ENCODE measurements at places on chromosomes 16 and 17. TPM values are rescaled to one million over a fixed set of nuclear protein-coding genes. Genes with fewer than 3 reads are reported as not detected.

- H3K4me1 ChIP-seq = no peaks in the 10 kb centered on the region
- H3K4me3 ChIP-seq = no peak overlapping the region
- peaks cover 9% of the 10 kb centered on the region for H3K27me3 ChIP-seq
- no peaks in the 10 kb centered on the region for H3K36me3 ChIP-seq
- no peak for DNase-seq
- H3K27ac ChIP-seq = no peak overlapping the region
Measured at GRCh38 chr16:84438971-84439696, 65.3 kb downstream of the MEAK7 start.

- no peak overlapping the region for H3K4me3 ChIP-seq
- H3K27ac ChIP-seq = no peak overlapping the region
- peaks cover 13% of the 10 kb centered on the region for H3K36me3 ChIP-seq
- H3K27me3 ChIP-seq = no peaks in the 10 kb centered on the region
- H3K4me1 ChIP-seq = peaks cover 65% of the 10 kb centered on the region
Measured at GRCh38 chr16:17466876-17467275, 3.9 kb downstream of the XYLT1 start.

DNA sequence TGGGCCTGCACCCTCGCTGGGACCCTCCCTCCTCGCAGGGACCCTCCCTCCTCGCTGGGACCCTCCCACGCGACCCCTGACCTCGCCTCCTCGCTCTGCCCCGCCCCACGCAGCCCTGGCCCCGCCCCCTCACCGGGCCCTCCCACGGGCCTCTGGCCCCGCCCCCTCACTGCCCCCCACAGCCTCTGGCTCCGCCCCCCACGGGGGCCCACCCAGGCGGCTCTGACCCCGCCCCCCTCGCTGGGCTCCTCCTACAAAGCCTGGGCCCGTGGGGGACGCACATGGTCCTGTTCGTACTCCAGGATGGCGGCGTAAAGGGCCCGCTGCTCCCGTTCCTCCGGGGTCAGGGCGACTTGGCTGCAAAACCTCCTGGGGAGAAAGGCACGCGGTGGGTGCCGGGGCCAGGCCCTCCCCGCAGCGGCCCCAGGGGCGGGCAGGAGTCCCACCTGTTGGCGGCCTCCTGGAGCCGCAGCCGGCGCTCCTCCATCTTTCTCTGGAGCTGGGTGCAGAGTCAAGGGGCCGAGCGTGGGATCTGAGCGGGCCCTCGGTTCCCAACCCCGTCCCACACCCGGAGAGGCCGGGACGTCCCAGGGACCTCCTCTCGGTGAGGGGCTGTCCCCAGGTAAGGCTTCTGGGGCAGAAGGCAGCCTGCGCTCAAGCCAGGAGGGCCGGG lies 9.0 kb downstream of the VPS9D1 start:
- peak overlapping the region; percentile 38 for H3K4me3 ChIP-seq
- no peak overlapping the region for H3K27ac ChIP-seq
- H3K4me1 ChIP-seq = no peaks in the 10 kb centered on the region
- H3K27me3 ChIP-seq = no peaks in the 10 kb centered on the region

- DNase-seq = no peak
- no peak overlapping the region for H3K27ac ChIP-seq
- no peaks in the 10 kb centered on the region for H3K36me3 ChIP-seq
- H3K4me1 ChIP-seq = no peaks in the 10 kb centered on the region
Measured at GRCh38 chr17:16909472-16910246, 62.3 kb downstream of the TNFRSF13B start.

Gene CTRB1
- total RNA-seq = not detected

- no peak overlapping the region for H3K4me3 ChIP-seq
- H3K27ac ChIP-seq = no peak overlapping the region
- H3K36me3 ChIP-seq = no peaks in the 10 kb centered on the region
- DNase-seq = no peak
- no peaks in the 10 kb centered on the region for H3K27me3 ChIP-seq
Measured at GRCh38 chr17:55763856-55764255, 13.0 kb downstream of the PCTP start.

Gene CCDC78
- 3.1 TPM for total RNA-seq

GRCh38 chr16:83674931-83675535 lies 132.7 kb upstream of the HSBP1 start:
- H3K4me3 ChIP-seq = no peak overlapping the region
- H3K27me3 ChIP-seq = peaks cover 7% of the 10 kb centered on the region
- no peaks in the 10 kb centered on the region for H3K4me1 ChIP-seq
- no peak for DNase-seq
- no peak overlapping the region for H3K27ac ChIP-seq

DNA sequence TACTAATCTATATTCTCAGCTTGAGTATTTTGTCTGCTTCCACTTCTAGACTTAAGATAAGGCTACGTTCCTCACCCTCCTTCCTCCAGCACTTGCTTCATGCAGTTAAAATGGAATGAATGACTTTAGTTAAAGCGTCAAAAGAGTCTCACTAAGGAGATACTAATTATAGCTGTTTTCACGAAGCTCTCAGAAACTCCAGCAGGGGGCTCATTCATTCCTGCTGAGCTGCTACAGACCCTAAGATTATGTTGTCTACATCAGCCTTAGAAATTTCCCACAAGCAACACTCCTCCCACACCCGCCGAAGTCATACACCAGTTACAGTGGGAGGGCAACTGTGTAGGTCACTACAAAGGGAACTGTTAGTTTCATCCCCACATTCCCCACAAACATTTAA lies 57.0 kb upstream of the KIFC3 start:
- H3K27me3 ChIP-seq = no peaks in the 10 kb centered on the region
- DNase-seq = no peak
- no peak overlapping the region for H3K4me3 ChIP-seq
- no peak overlapping the region for H3K27ac ChIP-seq

- peak overlapping the region; percentile 7 for H3K4me3 ChIP-seq
- no peaks in the 10 kb centered on the region for H3K27me3 ChIP-seq
- DNase-seq = no peak
Measured at GRCh38 chr17:46044989-46045388, 45.9 kb downstream of the STH start.

DNA sequence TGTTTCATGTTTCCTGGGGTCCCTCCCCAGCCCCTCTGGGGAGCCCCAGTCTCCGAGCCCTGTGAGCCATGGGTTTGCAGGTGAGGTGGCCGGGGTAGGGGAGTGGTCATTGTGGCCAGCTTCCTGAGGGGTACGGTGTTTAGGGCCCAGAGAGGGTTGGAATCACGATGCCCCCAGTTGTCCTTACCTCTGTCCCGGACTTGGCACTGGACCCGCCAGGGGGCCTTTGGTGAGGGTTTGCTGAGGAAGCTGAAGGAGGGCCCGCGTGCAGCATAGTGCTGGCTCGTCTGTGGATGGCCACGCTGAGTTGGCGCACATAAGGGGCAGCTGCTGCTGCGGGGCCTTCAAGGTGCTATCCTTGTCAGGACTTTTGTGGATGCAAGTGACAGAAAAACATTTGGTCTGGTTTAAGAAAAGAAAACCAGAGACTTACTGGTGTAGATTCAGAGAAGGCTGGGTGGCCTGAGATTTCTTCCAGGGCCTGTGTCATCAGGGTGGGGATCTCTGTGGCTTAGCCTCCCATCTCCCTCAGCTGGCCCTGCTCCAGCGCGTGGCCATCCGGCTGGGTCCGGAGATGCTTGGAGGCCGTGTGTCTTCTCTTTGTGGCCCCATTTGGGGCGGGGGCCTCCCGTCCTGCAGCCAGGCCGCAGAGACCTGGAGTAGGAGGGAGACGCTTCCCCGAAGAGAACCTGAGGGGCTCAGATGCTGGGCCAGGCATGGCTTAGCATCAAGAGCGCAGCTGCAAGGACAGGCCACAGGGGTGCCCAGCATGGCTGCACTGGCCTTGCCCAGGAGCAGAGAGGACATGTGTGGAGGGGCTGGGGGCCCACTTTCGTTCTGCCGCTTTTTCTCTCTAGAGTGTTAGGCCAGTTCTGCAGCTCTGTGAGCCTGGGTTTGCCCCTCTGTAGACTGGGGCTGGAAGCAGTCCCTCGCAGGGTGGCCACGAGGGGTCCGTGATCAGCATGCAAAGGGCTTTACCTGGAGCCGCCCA lies 33.7 kb upstream of the NUDT16L1 start:
- no peak overlapping the region for H3K4me3 ChIP-seq
- peaks cover 31% of the 10 kb centered on the region for H3K4me1 ChIP-seq
- no peaks in the 10 kb centered on the region for H3K27me3 ChIP-seq
- H3K27ac ChIP-seq = no peak overlapping the region

DNA sequence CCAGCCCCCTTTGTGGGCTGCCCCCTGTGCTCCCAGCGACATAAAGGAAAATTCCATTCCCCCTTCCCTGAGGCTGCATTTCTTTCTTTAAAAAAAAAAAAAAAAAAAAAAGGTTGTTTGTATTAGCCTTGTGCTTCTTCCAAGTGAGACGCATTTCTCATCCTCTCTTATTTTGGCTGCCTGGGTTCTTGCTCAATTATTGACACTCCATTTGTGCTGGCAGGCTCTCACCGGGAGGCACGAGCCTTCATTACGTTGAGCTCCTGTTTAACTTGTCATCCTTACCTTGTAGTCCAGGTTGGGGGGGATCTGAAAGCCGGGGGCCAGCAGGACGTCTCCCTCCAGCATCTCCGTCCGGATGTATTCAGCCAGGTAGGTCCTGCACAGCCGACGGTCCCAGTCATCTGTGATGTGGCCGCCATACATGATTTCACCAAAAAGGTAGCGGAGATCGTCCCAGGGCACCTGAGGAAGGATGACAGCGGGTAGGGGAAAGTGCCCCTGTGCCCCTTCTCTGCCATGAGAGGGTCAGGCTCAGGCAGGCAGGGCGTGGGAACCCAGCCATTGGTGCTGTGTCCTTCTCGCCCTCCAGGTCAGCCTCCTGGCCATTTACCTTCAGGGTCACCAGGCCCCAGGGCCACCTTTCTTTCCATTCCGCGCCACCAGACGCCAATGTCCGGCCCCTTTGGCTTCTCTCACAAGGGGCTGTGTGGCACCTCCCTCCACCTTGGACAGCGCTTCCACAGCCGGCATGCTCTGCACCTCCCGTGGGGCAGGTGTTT lies 50.6 kb downstream of the PGS1 start:
- no peak overlapping the region for H3K27ac ChIP-seq
- no peak overlapping the region for H3K4me3 ChIP-seq
- no peaks in the 10 kb centered on the region for H3K4me1 ChIP-seq
- H3K36me3 ChIP-seq = no peaks in the 10 kb centered on the region
- no peaks in the 10 kb centered on the region for H3K27me3 ChIP-seq

DNA sequence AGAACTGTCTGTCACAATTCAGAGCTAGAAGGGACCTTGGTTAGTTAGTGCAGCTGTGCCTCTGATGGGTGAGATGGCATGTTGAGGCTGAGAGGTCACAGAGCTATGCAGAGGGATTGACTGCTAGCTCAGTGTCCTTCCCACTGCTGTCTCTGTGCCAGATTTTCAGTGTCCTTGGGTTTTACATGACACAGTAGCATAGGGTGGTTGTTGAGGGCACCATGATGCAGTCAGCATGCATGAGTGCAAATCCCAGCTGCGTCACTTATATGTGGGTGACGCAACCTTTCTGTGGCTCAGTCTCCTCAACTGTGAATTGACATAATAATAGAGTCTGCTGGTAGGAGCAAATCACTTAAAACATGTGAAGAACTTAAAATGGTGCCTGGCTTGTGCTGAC lies 2.7 kb downstream of the MT1A start:
- peaks cover 37% of the 10 kb centered on the region for H3K4me1 ChIP-seq
- H3K36me3 ChIP-seq = no peaks in the 10 kb centered on the region
- H3K4me3 ChIP-seq = no peak overlapping the region
- H3K27ac ChIP-seq = no peak overlapping the region

GRCh38 chr17:49889500-49889899 lies 41.6 kb upstream of the TAC4 start:
- no peaks in the 10 kb centered on the region for H3K36me3 ChIP-seq
- no peaks in the 10 kb centered on the region for H3K4me1 ChIP-seq
- no peak for DNase-seq
- H3K27ac ChIP-seq = no peak overlapping the region

GRCh38 chr17:1179818-1180742 lies at the start of gene ABR:
TSS of gene ABR (minus strand) at chr17:1179981. CDS start at chr17:1179727, 254 bp downstream.
- no peak within 1 kb of the TSS for H3K27ac ChIP-seq
- no peaks in the 10 kb centered on the region for H3K36me3 ChIP-seq
- peak; percentile 74 for DNase-seq

GRCh38 chr16:87507351-87508069 lies 14.7 kb upstream of the ZCCHC14 start:
- no peak overlapping the region for H3K4me3 ChIP-seq
- H3K27me3 ChIP-seq = peaks cover 14% of the 10 kb centered on the region
- DNase-seq = no peak
- H3K4me1 ChIP-seq = peaks cover 6% of the 10 kb centered on the region
- no peak overlapping the region for H3K27ac ChIP-seq

DNA sequence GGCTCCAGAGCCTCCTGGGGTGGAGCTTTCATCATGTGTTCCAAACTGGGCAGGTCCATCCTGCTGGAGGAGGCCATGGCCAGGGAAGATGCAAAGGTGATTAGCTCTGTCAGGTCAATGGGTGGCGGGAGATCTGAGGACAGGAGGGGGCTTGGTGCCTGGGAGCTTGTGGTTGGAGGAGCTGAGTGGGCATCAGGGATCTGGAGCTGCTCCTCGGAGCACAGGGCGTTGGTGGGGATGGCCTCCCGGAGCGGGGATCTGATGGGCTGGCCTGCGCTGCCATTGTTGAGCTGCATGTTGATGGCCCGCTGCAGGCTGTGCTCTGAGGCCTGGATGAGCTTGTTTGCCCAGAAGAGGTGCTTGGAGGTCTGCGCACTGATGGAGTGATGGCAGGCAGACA lies 6.5 kb downstream of the SPATA32 start:
- H3K4me3 ChIP-seq = no peak overlapping the region
- H3K36me3 ChIP-seq = no peaks in the 10 kb centered on the region
- H3K27ac ChIP-seq = peak overlapping the region; percentile 78
- no peaks in the 10 kb centered on the region for H3K27me3 ChIP-seq
- DNase-seq = no peak

DNA sequence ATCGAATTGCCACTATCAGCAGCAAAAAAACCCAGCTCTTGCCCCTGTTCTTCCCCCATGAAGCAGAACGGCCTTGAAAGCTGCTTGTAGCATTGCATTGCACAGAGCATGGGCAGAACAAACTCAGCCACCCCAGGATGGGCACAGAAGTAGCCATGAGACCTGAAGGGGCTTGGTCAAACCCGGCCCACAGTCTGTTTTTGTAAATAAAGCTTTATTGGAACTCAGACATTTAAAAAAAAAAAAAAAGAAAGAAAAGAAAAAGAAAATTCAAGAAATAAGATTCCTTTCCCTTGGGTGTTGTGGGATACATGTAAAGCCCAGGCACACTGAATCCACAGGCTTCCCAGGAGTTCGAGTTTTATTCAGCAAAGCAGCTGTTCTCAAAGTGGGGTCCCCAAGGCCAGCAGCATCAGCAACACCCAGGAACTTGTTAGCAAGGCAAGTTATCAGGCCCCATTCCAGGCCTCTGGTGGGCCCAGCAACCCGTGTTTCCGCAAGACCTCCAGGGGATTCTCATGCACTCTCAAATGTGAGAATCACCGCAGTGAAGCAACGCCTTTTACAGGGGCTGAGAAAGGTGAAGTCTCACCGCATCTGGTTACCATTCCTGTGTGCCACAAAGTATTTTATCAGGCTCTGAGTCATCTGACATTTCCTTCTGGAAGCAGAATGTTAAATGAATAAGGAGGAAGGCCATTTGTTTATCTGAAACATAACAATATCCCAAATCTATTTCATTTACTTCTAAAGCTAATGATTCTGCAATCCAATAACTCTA lies 108.2 kb downstream of the SLC39A11 start:
- no peaks in the 10 kb centered on the region for H3K27me3 ChIP-seq
- no peak overlapping the region for H3K27ac ChIP-seq
- H3K36me3 ChIP-seq = no peaks in the 10 kb centered on the region
- no peaks in the 10 kb centered on the region for H3K4me1 ChIP-seq
- no peak overlapping the region for H3K4me3 ChIP-seq

GRCh38 chr17:20045476-20045875 lies 36.3 kb downstream of the SPECC1 start:
- DNase-seq = no peak
- H3K36me3 ChIP-seq = no peaks in the 10 kb centered on the region
- H3K4me3 ChIP-seq = no peak overlapping the region
- peaks cover 7% of the 10 kb centered on the region for H3K4me1 ChIP-seq
- peaks cover 3% of the 10 kb centered on the region for H3K27me3 ChIP-seq

Gene ARHGAP23
- total RNA-seq = 0.55 TPM

All from natural killer cell treated with Interleukin-12 subunit alpha and Interleukin-12 subunit beta and Interleukin-15 and Interleukin-18, amount 100 ng/mL, for 72 hours (primary cell).